ENCODE measurements at places on chromosomes 6 and 20.
A peak's percentile ranks its signal among the peaks of the same experiment; 100 is the strongest.

GRCh38 chr20:9507544-9508239 is 6.7 kb upstream of the LAMP5 start:
- no peak for DNase-seq

DNA sequence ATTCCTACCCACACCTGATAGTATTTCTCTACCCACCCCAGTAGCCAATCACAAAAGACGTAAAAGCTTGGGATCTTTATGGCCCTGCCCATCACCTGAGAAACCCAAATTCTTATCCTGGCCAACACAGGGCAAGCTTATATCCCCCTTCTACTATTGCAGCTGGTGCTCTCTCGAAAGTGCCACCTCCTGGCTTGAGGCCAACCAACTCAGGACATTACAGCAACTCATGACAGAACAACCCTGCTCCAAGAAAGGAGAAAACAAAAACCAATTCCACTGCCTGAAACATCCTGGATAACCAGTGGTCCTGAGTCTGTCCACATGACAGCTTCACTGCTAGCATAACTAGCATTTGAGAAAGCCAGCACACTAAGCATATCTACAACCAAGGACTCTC is 97.9 kb downstream of the CFAP61 start:
- DNase-seq = no peak

DNA sequence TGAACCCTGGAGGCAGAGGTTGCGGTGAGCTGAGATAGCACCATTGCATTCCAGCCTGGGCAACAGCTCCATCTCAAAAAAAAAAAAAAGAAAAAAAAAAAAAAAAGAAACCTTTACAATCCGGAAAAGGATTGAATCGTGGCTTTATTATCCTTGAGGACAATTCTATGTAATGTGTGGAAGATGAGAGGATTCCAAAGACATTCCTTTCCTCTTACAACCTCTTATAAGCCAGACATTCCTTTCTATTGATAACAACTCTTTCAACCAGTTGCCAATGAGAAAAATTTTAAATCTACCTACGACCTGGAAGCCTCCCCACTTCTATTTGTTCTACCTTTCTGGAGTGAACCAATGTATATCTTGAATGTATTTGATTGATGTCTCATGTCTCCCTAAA is 91.2 kb upstream of the EEF1E1 start:
- DNase-seq = no peak

DNA sequence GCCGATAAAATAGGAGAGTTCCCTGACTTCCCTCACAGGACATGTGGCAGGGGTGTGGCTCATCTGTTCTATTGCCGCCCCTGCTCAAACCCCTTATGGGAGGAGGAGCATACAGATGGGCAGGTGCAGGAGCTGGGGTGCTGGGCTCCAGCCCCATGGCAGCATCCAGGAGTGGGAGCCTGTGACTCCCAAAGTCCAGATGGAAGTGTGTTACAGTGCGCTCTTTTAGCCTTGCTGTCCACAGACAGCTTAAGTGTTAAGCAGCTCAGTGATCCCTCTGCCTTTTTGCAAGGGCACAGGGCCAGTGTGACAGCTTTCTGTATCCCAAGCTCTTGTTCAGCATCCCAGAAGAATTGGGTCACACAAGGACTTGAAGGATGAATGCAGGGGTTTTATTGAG is 212.3 kb upstream of the MYLIP start:
- DNase-seq = no peak

- no peak for DNase-seq
Observed at GRCh38 chr20:3681931-3682781, at the start of gene ADAM33. TSS of gene ADAM33 (minus strand) at chr20:3682010. CDS start at chr20:3682004, 6 bp downstream.

DNA sequence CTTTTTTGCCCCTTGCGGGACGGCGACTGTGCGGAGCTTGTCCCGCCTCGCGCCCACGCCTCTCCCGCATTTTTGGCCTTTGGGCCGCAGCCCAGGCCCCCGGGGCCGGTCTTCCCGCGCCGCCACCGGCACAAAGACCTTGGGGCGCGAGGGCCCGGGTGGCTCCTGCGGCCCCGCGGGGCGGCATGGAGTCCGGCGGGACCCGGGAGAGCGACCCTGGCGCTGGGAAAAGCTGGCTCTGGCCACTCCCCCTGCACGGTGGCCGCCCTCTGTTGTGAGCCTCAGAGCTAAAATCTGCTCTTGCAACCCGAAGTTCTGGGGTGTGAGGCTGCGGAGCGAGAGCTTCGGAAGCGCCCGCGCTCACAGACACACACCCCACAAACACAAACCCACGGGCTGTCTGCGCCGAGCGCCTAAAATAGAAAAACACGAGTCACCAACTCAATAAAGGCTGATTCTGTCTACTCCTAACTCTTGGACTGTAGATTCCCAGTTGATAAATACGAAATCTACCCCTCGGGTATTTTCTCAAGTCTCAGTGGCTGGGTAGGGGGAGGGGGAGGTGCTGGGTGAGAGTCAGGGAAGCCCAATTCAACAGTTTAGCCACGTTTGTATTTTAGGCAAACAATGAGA is 496 bp upstream of the BEND3 start:
- no peak for DNase-seq

DNA sequence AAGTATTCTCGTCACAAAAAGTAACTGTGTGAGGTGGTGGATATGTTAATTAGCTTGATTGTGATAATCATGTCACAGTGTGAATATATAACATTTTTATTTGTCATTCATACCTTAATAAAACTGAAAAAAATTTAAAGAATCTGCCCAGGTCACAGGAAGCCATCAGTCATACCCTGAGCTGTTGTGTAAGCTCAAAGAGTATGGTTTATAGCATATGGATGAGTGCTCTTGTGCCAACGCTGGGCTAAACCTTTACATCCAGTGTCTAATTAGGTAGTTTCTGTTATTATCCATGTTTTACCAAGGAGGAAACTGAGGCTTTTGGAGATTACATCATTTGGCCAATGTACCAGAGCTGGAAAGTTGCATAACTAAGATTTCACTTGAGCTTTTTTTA is 11.4 kb downstream of the PKIG start:
- DNase-seq = no peak

DNA sequence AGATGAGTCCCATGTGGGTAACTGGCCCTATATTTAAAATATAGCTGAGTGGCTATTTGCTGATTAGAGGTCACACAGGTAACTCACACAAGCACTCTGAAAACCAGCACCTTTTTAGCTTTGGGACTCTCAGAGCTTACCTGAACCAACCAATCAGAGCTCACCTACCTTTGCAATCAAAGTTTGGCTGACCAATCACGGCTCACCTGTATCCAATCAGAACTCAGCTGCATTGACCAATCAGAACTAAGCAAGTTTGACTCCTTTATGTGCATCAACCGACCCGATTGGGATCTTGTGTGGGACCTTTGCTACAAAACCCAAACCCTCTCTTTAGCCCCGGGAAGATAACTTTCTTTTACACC is 106.8 kb upstream of the NXT1 start:
- no peak for DNase-seq

DNA sequence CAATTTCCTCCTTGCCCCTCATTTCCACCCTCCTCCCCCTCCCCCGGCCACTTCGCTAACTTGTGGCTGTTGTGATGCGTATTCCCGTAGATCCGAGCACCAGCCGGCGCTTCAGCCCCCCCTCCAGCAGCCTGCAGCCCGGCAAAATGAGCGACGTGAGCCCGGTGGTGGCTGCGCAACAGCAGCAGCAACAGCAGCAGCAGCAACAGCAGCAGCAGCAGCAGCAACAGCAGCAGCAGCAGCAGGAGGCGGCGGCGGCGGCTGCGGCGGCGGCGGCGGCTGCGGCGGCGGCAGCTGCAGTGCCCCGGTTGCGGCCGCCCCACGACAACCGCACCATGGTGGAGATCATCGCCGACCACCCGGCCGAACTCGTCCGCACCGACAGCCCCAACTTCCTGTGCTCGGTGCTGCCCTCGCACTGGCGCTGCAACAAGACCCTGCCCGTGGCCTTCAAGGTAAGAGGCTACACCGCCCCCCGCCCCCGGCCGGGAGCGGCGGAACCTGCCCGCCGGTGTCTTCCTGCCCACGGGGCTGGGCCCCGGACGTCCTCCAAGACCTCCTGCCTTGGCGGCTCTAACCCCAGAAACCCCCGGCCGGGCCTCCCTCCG is 44.9 kb upstream of the SUPT3H start:
- peak; percentile 50 for DNase-seq

DNA sequence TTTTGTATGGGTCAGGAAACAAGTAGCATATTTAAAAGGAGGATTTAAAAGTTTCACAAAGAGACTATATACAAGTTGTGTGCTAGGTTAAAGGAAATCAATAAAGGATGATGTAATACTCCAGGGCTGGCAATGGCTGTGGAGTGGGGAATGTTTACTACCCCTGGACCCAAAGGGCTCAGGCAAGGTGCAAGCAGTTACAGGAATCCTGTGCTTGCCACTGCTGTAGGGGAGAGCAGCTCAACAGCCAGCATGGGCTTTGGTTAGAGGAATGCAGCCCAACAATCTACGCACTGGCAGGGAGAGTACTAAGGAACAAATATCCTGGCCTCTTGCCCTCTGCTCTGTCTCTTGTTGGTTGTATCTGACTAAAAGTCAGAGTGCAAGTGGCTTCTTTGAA is 1642.2 kb downstream of the KHDRBS2 start:
- DNase-seq = no peak

- DNase-seq = no peak
Observed at GRCh38 chr20:35303382-35303734, 11.1 kb upstream of the FAM83C start.

DNA sequence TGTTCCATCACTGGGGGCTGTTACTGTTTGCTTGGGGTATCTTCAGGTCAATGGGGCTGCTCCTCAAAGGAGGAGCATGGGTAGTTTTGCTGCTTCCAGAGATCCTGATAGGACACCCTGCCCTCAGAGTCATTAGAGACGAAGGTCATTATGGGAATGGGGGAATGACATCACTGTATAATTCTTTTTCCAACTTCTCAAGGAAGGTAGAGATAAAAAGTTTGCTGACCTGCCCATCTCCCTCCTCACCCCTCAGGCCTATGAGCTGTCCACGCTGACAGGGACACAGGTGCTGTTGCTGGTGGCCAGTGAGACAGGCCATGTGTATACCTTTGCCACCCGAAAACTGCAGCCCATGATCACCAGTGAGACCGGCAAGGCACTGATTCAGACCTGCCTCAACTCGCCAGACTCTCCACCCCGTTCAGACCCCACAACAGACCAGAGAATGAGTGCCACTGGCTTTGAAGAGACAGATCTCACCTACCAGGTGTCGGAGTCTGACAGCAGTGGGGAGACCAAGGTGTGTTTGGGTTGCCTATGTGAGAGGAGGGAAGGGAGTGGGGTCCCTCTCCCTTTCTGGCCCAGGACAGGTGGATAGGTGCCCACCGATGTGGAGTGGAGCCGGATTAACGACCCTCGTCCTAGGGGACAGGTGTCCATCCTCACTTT is 2.7 kb downstream of the SRF start:
- no peak for DNase-seq

- DNase-seq = peak; percentile 66
Observed at GRCh38 chr20:37384683-37385174, 38.8 kb downstream of the SRC start.

GRCh38 chr6:152404086-152404857 is 232.9 kb downstream of the SYNE1 start:
- no peak for DNase-seq

DNA sequence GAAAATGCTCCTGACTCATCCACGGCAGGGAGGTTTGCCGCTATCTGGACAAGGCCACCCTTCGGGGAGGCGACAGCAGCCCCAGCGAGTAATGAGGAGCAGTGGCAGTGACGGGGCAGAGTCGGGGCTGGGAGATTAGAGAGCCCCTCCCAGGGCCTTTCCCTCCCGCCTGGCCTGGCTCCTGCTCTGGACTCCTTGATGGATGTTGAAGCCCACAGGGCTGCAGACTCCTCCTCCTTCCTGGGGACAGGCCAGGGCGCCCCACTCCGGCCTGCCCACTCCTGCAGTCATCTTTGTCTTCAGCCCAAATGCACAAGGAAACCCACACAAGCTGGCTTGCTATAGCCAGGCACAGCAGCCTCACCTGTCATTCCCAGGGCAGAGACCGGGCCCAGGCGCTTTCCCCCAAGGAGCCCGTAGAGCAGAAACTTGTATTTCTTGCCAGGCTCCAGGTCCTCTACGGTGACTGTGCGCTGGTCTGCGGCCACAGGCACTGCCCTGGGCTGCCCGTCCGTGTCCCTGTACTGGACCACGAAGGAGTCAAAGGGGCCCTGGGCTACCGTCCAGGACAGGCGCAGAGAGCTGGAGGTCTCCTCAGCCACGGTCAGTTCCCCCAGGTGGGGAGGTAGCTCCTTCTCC is 7.7 kb downstream of the CYP21A2 start:
- DNase-seq = no peak

DNA sequence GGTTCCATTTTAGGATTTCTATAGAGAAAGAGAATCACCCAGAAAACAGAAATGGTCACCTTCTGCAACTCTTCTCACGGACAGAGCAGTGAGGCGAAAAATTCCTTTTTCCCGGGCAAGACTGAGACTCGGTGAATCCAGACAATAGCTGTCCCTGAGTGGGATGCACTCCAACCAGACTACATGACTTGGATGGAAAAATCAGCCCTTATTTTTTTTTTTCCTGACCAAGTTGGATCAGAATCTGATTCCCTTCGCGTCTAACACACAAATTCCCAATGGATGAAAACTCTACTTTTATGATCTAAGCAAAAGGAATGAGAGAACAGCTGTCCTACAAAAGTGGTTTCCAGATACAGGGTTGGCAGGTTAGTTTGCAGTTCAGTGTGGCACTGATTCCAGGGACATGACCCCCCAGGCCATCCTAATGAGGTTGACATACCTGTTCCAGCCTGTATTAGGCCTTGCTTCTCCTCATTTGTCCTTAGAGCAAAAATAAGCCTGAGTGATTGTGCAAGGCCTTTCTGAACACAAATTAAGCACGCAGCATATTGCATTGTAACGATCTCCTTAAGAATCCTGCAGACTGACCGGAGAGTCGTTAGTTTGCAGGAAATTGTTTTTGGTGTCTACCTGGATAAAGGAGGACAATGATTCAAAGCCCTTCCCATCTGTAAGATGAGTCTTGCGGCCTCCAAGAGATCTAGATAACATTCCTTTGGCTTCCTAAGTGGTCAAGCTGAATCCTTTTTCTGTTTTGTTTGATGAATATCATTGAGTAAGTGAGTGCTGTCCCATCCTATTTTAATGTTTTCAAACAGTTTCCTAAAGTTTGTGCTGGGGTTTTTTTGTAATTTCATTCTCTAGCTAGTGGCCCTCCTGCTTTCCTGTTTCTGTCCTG is 1.5 kb upstream of the NEDD9 start:
- no peak for DNase-seq

DNA sequence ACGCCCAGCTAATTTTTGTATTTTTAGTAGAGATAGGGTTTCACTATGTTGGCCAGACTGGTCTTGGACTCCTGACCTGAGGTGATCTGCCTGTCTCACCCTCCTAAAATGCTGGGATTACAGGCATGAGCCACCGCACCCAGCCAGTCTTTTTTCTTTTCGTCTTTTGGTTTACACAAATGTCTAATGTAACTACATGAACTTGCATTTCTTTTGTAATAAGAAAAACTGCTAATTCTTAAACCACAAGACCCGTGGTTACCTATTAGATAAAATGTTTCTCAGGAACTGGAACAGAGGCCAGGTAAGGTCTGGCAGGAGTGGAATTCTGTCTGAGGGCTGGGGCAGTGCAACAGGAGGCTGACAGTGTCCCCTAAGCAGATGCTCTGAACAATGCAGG is 32.7 kb upstream of the GSTA3 start:
- no peak for DNase-seq

Measured in T-helper 17 cell (primary cell).